ENCODE measurements at places on chromosomes 6 and 20.

DNA sequence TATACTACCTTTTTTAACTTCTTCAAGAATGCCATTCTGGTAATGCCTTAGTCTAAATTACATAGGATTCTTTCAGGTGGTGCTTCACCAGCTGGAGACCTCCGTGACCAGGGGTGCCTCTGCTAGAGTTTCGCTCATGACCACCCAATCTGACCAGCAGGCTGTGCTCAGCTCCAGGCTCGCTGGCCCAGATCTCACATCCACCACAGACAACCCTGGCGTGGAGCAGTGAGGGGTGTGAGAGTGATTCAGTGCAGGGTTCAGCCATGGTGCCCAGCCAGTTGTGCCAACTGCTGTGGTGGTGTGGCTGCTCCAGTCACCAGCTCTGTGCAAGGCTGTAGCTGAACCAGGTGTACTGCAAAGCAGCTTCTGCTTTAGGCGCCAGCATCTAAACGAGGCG lies 198.6 kb downstream of the MMUT start:
- no peak for DNase-seq

DNA sequence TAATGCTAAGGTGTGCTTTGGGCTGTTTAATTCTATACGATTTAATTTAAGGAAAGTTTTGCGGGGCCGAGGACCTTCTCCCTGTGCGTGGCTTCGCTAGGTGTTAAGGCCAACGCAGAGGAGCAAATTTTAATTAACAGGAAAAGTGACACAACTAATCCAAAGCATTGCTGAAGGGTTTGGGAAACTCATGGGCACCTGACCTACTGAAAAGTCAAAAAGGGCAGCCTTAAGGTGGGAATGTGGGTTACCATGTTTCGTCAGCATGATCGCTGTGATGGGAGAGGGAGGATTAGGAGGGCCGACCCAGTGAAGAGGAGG lies 415 bp upstream of the CUL9 start:
- DNase-seq: no peak

GRCh38 chr6:166955121-166955864 lies 1.1 kb downstream of the RNASET2 start:
- DNase-seq: no peak

- DNase-seq: peak; percentile 8
These were observed 2.0 kb downstream of the MAN1A1 start for GRCh38 chr6:119347466-119348095.

DNA sequence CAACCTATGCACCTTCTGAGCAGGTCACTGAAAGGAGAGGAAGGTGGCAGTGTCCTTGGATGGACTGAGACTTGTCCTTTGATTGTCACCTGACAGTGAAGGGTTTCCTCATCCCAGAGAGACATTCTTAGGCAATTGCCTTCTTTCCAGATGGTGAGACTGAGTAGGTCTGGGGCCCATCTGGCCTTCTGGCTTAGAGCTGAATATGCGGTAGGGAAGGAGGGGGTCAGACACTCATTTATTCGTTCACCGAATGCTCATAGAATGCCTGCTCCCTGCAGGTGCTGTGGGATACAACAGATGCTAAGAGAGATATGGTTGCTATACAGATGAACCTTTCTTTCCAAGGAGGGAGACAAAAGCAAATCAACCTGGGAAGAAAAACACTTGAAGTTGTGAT lies 76.8 kb downstream of the BMP6 start:
- DNase-seq: no peak

GRCh38 chr20:2093159-2093781 lies 8.4 kb upstream of the STK35 start:
- DNase-seq: no peak

DNA sequence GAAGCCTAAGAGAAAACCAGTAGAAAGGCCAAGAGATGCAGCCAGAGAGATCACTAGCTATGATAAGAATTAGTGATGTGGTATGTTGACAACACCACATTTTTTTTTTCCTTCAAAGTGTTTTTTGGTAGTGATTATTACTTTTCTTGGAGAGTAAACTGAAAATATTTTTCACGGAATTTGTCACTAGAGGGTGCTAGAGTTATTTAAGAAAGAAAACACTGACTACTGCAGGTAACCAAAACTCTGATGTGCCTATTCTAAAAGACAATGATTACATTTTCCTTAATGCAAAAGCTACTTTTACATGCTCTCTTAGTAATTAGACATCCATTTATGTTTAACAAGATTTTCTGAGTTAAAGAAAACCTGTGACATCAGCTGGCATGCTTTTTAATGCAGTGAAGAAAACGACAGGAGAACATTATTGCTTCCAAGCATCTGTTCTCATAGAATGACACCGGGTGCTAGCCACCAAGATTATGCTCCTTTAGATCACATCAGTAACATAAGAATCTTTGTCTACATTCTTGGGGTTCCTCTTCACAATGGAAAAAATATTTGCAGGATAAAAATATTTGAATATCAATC lies 28.8 kb downstream of the RWDD2A start:
- DNase-seq: no peak

DNA sequence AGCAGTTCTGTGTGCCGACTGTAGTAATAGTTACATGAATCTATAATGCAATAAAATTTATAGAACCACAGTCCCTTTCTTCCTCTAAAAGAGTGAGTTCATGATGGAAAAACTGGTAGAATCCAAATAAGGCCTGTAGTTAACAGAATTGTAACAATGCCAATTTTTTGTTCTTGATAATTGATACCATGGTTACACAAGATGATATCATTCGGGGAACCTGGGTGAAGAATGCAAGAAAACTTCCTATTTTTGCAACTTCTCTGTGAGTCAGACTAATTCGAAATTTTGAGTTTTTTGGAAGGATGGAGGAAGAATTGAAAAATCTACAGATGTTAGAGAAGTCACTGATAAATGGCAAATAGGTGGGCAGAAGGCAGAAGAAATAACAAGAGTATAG lies 381.8 kb downstream of the CDKAL1 start:
- no peak for DNase-seq

DNA sequence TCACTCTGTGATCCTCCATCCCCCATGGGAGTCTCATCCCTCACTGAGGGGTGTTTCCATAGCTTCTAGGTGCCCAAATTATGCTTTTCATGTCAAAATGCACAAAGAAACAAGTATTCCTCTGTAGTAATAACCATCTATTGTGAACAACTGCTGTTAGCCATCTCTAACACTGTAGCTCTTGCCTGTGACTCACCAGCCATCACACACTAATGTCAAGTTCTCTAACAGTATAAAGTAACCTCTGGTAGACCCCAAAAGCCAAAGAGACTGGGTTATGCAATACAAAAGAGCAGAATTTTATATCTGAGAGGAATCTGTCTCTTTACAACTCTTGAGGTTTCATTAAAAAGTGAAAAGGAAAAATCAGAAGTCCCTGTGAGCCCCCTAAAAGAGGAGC lies 25.4 kb upstream of the IYD start:
- no peak for DNase-seq

DNA sequence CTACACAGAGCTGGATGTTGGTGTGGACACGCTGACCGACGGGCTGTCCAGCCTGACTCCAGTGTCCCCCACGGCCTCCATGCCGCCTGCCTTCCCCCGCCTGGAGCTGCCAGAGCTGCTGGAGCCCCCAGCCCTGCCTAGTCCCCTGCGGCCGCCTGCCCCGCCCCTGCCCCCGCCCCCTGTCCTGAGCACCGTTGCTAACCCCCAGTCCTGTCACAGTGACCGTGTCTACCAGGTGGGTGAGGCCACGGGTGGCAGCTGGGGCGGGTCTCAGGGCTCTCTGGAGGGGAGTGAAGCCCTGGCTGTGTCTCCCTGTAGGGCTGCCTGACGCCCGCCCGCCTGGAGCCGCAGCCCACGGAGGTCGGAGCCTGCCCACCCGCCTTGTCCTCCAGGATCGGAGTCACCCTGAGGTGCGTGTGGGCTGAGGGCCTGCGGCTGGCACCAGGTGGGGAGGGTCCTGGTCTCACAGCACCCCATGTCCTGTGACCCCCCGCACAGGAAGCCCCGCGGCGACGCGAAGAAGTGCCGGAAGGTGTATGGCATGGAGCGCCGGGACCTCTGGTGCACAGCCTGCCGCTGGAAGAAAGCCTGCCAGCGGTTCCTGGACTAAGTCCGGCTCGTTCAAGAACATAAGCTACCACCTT lies 2.9 kb downstream of the SLC2A4RG start:
- no peak for DNase-seq

- DNase-seq: no peak
These were observed 301.2 kb downstream of the PLCB1 start for GRCh38 chr20:8433291-8433690.

GRCh38 chr6:11183761-11184362 lies 48.6 kb downstream of the NEDD9 start:
- DNase-seq: no peak

- no peak for DNase-seq
These were observed 333.7 kb downstream of the MEI4 start for GRCh38 chr6:77986380-77987034.

- DNase-seq: no peak
These were observed 145.8 kb upstream of the KCNQ5 start for GRCh38 chr6:72476051-72476450.

DNA sequence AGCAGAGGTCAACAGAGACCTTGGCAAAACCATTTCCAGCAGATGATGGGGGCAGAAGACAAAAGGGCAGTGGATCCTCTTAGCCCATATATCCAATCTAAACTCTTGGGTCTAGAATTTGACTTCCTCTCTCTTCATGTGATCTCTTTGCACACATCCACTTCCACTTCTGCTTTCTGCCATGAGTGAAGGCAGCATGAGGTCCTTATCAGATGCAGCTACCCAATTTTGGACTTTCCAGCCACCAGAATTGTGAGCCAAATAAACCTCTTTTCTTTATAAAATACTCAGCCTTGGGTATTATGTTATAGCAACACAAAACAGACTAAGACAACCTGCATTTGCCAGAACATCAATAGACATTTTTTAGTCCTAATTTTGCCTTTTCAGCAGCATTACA lies 191.6 kb downstream of the ADAT2 start:
- no peak for DNase-seq

DNA sequence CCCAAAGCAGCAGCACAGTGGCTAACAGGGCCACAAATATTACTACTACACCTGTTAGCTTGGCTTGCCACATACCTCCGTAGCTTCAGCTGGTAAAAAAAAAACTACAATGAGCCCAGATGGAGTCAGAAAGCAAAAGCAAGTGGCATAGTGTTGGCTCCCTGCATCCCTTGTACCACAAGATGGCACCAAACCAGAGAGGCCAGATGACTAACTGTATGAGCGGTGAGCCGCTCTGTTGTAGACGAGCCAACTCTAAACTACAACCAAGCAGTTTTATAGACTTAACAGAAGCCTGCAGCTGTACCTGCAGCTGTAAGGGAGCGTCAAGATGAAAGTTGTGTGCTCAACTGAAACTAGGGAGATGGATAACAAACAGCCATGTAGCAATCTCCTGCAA lies 84.5 kb upstream of the MCHR2 start:
- DNase-seq: no peak

GRCh38 chr6:52201046-52201445 lies 14.9 kb downstream of the IL17A start:
- no peak for DNase-seq

DNA sequence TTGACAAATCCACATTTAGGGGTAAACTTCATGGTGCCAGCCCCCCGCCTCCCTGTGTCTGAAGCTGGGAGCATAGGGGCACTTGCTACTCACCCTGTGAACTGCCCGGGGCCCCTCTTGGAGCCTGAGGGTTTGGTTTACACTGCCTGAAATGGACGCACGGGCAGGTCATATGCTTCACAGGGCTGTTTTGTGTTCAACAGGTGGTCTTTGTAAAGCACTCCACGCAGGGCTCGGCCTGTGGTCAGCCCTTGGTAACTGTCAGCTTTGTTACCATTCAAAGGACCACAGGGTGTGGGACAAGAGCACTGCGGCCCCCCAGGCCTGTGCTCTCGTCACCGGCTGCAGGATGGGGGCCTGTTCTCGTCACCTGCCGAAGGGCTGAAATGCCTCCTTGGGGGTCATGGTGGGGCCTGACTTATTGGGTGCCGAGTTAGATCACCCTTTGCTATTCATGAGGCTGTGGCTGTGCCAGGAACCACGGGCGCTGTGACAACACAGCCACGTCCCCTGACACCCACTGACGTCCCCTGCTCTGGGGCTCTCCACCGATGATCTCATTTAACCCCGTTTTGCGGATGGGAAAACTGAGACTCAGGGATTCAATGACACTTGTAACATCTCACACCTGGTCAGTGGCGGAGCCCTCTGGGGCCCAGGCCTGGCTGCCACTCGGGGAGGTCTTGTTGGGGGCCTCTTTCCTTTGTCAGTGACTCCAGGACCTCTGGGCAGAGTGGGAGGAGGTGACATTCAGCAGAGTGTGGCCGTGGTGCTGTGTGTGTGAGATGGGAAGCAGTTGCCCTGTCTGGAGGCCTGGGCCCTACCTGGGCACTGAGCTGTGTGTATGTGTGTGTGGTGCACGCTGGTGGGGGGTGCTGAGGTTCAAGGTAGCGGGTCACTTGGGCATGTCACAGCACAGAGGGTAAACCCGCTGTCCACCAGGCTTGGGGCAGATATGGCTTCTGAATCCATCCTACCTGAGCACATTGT lies 24.9 kb downstream of the ZBP1 start:
- no peak for DNase-seq

DNA sequence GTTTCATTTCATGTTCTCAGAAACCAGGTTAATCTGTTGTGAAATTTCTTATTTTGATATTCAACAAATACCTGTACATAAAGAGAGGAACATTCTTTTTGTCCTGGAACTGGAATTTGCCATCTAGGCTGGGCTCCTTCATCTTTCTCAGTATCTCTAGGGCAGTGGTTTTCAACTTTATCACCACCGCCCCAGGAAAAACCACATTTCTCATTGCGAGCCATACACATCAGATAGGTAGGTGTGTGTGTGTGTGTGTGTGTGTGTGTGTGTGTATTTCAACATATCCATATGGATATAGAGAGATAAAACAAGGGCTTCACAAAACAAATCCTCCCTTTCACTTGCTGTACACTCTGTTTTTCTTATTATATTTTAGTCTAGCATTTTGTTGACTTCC lies 24.1 kb downstream of the BFSP1 start:
- DNase-seq: no peak

- DNase-seq: no peak
These were observed 84.3 kb upstream of the TMEM30A start for GRCh38 chr6:75368864-75369402.

GRCh38 chr6:50822078-50822476 lies 3.4 kb downstream of the TFAP2B start:
- DNase-seq: no peak

DNA sequence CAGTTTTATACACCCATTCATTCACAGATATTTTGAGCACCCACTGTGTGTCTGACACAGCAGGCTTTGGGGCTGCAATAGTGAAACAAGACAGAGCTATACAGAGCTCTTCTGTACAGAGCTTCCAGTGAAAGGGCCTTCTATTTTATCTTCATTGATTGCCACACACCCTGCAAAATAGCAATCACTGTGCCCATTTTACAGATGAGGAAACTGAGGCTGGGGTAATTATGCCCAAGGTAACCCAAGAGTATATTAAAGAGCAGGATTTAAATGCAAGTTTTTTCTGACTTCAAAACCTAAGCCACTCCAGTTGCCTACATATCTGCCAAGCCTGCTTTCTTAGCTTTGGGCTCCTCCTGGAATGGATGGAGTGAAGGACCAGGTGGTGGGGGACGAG lies 4.5 kb downstream of the BPI start:
- DNase-seq: no peak

All from activated T-helper 1 cell treated with anti-CD3 and anti-CD28 coated beads, Interleukin-2, amount 50 U/mL, for 16 hours (primary cell).